Peyer's patch (tissue), 4 donors: ENCODE measurements at places on chromosomes 12 and 14. TPM values are rescaled to one million over a fixed set of nuclear protein-coding genes. Genes with fewer than 3 reads are reported as not detected.

- no peaks in the 10 kb centered on the region for H3K36me3 ChIP-seq
- peak; percentile 25 for DNase-seq
- no peaks in the 10 kb centered on the region for H3K27me3 ChIP-seq
- peak overlapping the region; percentile 45 for H3K4me3 ChIP-seq
- peak overlapping the region; percentile 41 for H3K27ac ChIP-seq
Measured at GRCh38 chr12:132559652-132560363, 50.6 kb downstream of the LRCOL1 start.

GRCh38 chr12:103415681-103416080, 80.1 kb downstream of the C12orf42 start:
- H3K4me1 ChIP-seq: no peaks in the 10 kb centered on the region
- no peaks in the 10 kb centered on the region for H3K36me3 ChIP-seq
- no peaks in the 10 kb centered on the region for H3K27me3 ChIP-seq

- H3K4me1 ChIP-seq: peaks cover 8% of the 10 kb centered on the region
- peak overlapping the region; percentile 95 for H3K27ac ChIP-seq
- H3K36me3 ChIP-seq: no peaks in the 10 kb centered on the region
- peak; percentile 24 for DNase-seq
- H3K4me3 ChIP-seq: peak overlapping the region; percentile 90
Measured at GRCh38 chr14:68796418-68797101, 3.7 kb upstream of the ZFP36L1 start.

Gene ACSM4
- total RNA-seq: not detected

Gene RHEBL1
- total RNA-seq: not detected

- no peak for DNase-seq
- peaks cover 65% of the 10 kb centered on the region for H3K36me3 ChIP-seq
- no peak overlapping the region for H3K27ac ChIP-seq
- H3K4me1 ChIP-seq: no peaks in the 10 kb centered on the region
Measured at GRCh38 chr14:75697386-75697785, 36.3 kb downstream of the TTLL5 start.

Gene ITGA5
- 78.4 TPM for total RNA-seq

Gene PPM1H
- 1.7 TPM for total RNA-seq

- DNase-seq: no peak
- no peak overlapping the region for H3K4me3 ChIP-seq
- no peaks in the 10 kb centered on the region for H3K27me3 ChIP-seq
- no peak overlapping the region for H3K27ac ChIP-seq
- H3K4me1 ChIP-seq: no peaks in the 10 kb centered on the region
- H3K36me3 ChIP-seq: no peaks in the 10 kb centered on the region
Measured at GRCh38 chr12:90858252-90858651, 96.7 kb downstream of the CCER1 start.

GRCh38 chr14:75822522-75823141, 159.2 kb downstream of the TGFB3 start:
- DNase-seq: no peak
- no peak overlapping the region for H3K27ac ChIP-seq
- H3K4me3 ChIP-seq: no peak overlapping the region
- no peaks in the 10 kb centered on the region for H3K36me3 ChIP-seq

GRCh38 chr14:75578786-75579337, 442 bp downstream of the FLVCR2 start:
- peak overlapping the region; percentile 73 for H3K27ac ChIP-seq
- H3K27me3 ChIP-seq: no peaks in the 10 kb centered on the region
- H3K4me1 ChIP-seq: no peaks in the 10 kb centered on the region
- DNase-seq: peak; percentile 49
- peak overlapping the region; percentile 31 for H3K4me3 ChIP-seq

GRCh38 chr14:79571366-79571765, 639.9 kb downstream of the DIO2 start:
- H3K4me1 ChIP-seq: no peaks in the 10 kb centered on the region
- no peaks in the 10 kb centered on the region for H3K36me3 ChIP-seq
- no peak overlapping the region for H3K4me3 ChIP-seq
- H3K27ac ChIP-seq: no peak overlapping the region
- DNase-seq: no peak

Gene CLECL1
- total RNA-seq: not detected

Gene CMTM5
- not detected for total RNA-seq

DNA sequence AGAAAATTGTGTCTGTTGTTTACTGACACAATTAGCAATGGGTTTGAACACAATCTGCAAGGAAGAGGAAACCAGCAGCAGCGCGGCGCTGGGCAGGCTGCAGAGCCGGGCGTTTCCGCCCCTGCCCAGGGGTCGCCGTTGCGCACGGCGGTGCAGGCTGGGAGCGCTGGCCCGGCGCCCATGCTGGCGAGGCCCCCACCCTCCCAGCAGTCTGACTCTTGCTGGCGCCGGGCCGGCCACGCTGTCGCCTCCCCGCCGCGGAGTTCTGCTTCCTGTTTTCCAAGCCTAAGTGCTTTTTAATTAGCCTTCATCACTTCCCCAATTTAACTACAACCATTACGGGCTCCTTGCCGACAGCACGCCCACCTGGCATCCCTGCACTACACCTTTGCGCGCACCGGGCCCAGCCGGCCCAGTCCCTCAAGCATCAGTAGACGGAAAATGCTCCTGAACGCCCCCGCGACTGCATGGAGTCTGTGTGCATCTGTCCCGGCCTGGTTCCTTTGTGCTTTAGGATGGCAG, 212.1 kb downstream of the GXYLT1 start:
- DNase-seq: peak; percentile 55
- no peaks in the 10 kb centered on the region for H3K27me3 ChIP-seq
- peak overlapping the region; percentile 18 for H3K4me3 ChIP-seq
- peaks cover 6% of the 10 kb centered on the region for H3K4me1 ChIP-seq

- no peaks in the 10 kb centered on the region for H3K27me3 ChIP-seq
- no peak overlapping the region for H3K27ac ChIP-seq
- DNase-seq: no peak
- no peaks in the 10 kb centered on the region for H3K4me1 ChIP-seq
Measured at GRCh38 chr14:26791117-26791806, 193.4 kb upstream of the NOVA1 start.
